ENCODE measurements at places on chromosomes 3 and 15.

DNA sequence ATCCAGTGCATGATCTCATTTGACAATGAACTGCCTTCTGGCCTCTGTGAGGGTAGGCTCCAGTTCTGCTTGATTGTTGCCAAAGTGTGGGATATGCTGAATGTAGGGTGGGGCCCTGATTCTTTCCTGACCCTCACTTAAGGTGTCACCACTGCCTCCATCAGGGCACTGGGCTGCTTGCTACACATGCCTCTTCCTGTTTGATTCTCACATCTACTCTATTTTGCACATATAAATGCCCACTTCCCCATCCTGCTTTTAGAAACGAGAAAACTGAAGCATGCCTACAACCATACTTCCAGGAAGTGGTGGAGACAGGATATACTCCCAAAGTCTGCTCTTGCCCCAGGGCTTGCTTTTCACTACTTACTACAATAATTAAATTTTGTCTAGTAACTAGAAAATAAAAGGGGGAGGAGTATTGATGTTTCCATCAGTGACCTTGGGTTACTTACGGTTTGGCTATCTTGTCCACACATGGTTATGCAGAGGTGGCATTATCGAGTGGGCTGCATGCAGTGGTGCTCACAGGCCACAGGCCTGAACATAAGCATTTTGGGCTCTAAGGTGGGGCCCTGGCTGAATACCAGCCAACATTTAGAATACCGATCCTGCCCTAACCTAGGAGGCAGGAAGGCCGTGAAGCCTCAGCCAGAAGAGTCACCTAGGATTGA, 6.7 kb downstream of the ZDHHC3 start:
- DNase-seq = no peak

DNA sequence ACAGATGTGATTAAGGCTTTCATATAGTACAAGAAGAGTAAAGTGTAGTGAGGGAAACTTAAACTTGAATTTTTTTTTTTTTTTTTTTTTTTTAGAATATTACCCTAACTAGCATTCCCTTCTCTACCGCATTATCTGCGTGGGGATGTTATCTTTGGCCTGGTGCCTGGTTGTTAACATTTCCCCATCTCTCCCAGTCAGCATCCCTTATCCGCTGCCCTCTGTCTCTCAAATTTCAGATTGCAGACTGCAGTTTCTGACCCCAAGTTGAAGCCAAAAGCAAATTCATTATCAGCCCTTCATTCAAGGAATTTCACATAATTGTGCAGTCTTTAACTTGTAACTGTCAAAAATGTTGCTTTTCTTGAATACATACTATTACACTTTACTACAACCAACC, 353.0 kb downstream of the PLOD2 start:
- DNase-seq = peak; percentile 16

GRCh38 chr3:53161820-53162671, 1.0 kb downstream of the PRKCD start:
- peak; percentile 55 for DNase-seq

- no peak for DNase-seq
These were observed 21.6 kb upstream of the TAFA4 start for GRCh38 chr3:68953816-68954444.

- no peak for DNase-seq
These were observed 17.4 kb downstream of the SLC35A5 start for GRCh38 chr3:112579232-112579631.

GRCh38 chr3:66397745-66398144, 103.1 kb downstream of the LRIG1 start:
- no peak for DNase-seq

DNA sequence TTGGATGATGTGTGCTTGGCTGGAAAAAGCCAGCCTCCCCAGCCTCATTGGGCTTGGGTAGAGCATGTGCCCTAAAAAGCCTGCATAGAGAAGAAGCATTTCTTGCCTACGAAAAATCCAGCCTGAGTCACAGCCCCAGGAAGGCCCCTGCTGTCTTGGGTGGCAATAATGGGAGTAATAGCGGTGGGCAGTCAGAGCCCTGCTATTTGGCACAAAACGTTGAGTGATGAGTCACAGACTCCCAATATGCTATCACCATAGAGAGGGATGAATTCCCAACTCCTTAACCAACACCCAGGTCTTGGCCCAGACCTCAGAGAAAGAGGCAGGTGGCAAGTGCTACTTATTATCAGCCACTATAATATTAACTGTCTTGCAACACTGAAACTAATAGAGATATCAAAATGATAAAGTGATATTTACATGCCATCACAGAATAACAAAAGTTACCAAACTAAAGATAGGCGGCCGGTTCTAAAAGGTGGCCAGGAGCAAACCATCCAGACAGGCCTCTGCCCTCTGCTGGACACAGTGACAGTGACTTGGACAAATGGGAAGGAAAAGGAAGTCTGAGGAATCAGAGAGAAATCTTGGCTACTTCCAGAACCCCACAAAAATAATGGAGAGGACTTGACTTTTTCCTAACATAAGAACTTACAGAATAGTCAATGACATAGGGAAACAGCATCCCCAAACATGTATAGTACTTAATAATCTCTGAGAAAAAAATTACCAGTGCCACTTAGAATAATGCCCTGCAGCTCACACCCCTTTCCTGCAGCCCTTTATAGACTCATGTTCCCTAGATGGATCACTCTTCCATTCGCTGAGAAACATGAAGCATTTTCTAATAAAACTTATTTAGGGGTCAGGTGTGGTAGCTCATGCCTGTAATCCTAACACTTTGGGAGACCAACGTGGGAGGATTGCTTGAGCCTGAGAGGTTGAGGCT, 51.9 kb upstream of the MUC13 start:
- DNase-seq = no peak

DNA sequence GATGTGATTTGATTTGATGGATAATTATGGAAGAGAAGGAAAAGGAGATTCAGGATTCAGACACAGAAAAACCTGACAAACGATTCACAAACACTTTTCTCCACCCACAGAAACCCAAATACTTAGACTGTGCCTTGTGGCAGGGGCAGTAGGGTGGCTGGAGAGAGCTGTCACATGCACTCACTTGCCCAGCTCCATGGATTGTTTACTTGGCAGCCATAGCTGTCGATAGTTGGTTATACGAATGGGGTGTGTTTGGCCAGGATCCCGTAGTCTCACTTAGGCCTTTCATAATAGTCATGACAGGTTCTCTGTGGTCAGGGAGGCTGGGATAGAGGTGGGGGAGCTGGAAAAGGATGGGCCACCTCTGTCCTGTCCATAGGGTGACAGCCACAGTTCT, 76.9 kb downstream of the CACNA1D start:
- no peak for DNase-seq

- no peak for DNase-seq
These were observed 11.4 kb downstream of the TM4SF1 start for GRCh38 chr3:149366031-149366430.

DNA sequence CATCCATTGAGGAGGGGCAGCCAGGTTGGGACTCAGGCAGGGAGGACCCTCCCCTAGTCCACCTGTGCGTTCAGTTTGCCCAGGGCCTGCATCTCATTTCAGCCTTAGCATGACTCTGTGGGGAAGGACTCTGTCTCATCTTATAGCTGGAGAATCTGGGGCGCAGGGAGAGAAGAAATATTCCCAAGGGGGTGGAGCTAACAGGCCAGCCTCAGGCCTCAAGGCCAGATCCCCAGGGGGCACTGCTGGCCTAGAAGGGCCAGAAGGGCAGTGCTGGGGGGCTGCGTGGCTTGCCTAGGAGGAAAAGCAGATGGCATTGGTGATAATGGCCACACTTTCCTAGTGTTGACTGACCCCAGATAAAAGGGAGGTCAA, 10.9 kb downstream of the AMOTL2 start:
- no peak for DNase-seq

GRCh38 chr15:72787526-72787925, 4.0 kb upstream of the ADPGK start:
- no peak for DNase-seq

DNA sequence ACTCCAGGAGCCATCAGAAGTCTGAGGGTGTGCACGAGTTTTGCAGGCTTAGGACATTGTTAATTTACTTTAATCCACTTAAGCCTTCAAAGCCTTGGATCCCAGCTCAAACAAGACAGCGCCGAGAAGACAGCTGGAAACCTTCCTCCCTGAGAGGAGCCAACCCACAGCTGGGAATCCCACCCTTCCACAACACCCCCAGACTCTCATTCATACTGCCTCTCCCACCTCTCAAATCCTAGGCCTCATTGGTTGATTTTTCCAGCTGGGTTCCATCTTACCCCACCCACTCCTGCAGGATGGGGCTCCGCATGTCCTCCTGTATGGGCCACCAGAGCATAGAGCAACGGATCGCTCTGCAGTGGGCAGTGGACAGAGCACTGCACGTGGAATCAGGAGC, 80.4 kb downstream of the SEMA5B start:
- DNase-seq = no peak

DNA sequence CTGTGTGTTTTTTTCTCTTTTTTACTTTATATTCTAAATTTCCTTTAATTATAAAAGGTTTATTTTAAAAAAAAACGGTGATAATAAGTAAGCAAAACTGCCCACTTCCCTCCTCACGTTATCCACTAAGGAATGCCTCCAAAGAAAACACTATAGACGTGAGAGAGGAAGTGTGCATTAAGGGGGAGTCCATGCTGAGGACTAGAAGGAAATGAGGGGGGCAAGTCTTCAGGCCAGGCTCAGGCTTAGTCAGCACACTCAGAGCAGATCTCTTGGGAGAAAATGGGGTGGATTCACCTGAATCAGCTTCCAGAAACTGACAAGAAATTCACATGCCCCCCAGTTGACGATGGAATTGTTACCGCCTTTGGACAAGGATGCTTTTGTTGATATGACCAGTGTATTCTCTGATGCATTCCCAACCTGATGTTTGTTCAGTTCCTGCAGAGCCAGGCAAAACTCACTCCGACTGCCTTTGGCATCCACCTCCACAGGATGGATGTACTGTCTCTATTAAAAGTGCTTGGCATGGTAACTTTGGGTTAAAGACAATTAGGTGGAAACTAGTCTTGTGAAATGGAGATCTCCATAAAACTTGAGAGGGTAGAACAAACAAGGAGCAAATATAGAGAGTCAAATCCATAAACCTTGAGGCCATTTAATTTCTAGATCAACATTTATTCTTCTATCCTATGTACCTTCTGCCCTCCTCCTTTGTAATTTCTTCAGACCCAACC, 167.8 kb downstream of the MYRIP start:
- no peak for DNase-seq

- peak; percentile 34 for DNase-seq
These were observed 130.1 kb upstream of the PRICKLE2 start for GRCh38 chr3:64355401-64355807.

DNA sequence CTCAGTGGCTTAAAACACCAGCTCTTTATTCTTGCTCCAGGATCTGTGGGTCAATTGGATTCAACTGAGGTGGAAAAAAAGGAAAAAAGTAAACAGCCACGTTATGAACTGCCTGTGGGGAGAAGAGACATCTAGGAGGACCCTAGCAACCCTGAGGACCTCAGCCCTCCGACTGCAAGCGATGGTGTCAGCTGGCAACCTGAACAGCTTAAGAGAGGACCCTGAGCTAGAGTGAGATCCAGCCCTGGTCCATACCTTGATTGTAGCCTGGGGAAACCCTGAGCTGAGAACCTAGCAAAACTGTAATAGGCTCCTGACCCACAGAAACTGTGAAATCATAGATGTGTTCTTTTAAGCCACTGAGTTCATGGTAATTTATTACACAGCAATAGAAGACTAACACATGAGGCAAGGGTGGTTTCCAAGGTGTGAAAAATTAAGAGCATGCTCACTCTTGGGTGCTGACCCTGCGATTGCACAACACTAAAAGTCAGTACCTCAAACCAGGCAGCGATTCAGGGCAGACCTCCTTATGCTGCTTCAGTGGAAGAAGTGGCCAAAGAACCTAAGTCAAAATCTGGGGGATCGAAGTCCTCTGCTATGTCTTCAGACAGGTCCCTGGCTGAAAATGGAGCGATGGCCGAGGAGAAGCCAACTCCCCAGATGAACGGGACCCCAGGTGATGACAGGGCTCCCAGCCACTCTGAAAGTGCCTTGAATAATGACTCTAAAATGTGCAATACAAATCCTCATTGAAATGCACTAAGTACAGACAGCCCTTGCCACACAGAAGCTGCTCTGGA, 57.7 kb downstream of the GASK1A start:
- no peak for DNase-seq

DNA sequence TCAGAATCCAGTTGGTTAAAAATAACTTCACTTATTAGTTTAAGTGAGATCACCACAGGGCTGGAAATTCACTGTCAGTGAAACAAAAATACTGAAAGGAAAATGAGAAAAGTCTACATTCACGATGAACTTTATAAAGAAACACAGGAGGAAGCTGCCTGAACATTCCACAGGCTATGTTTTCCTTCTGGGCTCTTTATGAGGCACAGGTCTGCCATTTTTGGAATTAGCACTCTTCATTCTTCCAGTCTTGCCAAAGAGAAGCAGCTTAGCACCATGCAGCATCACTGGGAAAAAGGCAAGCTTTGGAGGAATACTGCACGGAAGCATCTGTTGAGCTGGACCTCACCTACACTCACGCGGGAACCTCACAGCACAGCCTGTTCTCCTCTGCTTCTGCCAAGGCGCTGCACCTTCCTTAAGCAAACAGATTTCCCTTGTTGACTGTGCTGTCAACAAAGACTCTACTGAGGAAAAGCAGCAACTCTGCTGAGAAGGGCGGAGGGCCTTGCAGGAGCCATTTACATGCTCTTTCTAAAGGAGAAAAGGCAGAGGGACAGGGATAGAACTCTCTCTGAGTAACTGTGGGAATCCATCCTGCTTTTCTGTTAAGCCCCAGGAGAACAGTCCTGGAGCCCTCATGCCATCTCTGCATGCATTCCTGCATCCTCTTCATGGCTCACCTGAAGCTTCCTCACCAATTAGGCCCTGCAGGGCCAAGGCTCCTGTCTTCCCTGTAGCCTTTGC, 15.7 kb downstream of the SUSD5 start:
- no peak for DNase-seq

GRCh38 chr3:177441813-177442646, 244.7 kb upstream of the TBL1XR1 start:
- DNase-seq = no peak

DNA sequence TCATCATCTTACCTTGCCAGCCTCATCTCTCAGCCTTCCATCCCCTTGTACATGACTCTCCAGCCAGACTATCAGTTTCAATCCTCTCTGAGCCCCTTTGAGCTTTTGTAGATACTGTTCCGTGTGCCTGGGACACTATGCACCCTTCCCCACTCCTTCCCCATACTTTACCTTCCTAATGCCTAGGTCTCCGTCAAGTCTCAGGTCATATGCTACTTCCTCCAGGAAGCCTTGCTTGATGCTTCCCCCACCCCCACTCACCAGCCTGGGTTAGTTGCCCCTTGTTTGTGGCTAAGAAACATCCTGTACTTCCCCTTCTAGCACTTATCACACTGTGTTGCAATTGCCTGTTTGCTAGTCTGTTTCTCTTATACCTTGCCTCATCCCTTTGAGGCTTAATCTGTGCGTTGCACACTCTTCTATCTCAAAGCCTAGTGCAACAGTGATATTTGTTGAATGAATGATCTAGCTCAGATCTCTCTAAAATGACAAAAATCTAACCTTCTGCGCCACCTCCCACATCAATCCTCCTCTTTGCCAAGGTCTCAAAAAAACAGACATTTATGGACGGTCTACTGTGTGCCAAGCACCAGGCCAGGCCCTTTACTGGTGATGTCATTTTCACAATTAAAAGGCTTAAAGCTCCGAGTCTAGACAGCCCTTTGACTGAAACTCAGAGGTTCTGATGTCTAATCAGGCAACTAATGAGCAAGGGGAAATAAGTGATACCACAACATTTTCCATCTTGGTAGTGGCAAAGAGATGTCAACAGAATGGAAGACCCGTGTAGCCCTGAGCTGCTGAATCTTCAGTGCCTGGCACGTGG, 6.5 kb upstream of the USP3 start:
- DNase-seq = no peak

- no peak for DNase-seq
These were observed 57.6 kb downstream of the TAFA4 start for GRCh38 chr3:68874551-68875348.
